ENCODE measurements at places on chromosomes 12 and 14.

- DNase-seq, result no peak
These were observed 1.1 kb downstream of the TAOK3 start for GRCh38 chr12:118371321-118372282.

- DNase-seq, result no peak
These were observed 38.4 kb upstream of the FOXN3 start for GRCh38 chr14:89455412-89455811.

GRCh38 chr12:75481774-75482173, 1.2 kb downstream of the GLIPR1 start:
- DNase-seq, result no peak

- DNase-seq, result no peak
These were observed 129.6 kb downstream of the SNAPC1 start for GRCh38 chr14:61891810-61892209.

- DNase-seq, result no peak
These were observed 109.5 kb downstream of the NT5DC3 start for GRCh38 chr12:103731539-103731938.

DNA sequence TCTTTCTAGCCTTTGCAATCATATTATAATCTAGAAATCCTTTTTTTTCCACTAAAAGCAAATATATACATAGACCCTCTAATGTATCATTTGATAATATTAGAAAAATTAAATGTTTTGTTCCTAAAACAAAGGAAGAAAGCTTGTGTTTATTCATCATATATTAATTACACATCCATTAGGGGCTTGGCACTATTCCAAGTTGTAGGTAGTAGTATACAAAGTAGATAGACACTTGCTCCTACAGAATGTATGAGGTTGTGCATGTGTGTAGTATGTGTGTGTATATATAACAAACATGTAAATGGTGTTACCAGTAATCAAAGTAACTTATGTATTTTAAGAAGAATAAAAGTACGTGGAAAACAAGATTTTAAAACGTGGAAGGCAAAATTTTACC, 15.0 kb upstream of the KCNMB4 start:
- DNase-seq, result no peak

- no peak for DNase-seq
These were observed 1.1 kb downstream of the PAX9 start for GRCh38 chr14:36662543-36663403.

All from activated T-helper 1 cell treated with anti-CD3 and anti-CD28 coated beads, Interleukin-2, amount 50 U/mL, for 16 hours (primary cell).